ENCODE measurements at places on chromosomes 2 and 18. TPM values are rescaled to one million over a fixed set of nuclear protein-coding genes. Genes with fewer than 3 reads are reported as not detected.

Gene GTF2A1L
- 3.8 TPM for total RNA-seq

Gene PIGN
- 39.6 TPM for total RNA-seq

Gene ELOA2
- total RNA-seq: not detected

Gene TWIST2
- total RNA-seq: 20.7 TPM

Gene RFTN2
- 3.5 TPM for total RNA-seq

Gene SLC16A14
- 1.8 TPM for total RNA-seq

Gene DSC3
- 0.46 TPM for total RNA-seq

Measured in smooth muscle cell of the pulmonary artery (primary cell).